ENCODE measurements at places on chromosomes 16 and 17.

- no peak for DNase-seq
Measured at GRCh38 chr17:17372856-17373520, 69.8 kb downstream of the NT5M start.

GRCh38 chr17:511001-511698 lies 158.5 kb upstream of the RPH3AL start:
- peak; percentile 86 for DNase-seq

DNA sequence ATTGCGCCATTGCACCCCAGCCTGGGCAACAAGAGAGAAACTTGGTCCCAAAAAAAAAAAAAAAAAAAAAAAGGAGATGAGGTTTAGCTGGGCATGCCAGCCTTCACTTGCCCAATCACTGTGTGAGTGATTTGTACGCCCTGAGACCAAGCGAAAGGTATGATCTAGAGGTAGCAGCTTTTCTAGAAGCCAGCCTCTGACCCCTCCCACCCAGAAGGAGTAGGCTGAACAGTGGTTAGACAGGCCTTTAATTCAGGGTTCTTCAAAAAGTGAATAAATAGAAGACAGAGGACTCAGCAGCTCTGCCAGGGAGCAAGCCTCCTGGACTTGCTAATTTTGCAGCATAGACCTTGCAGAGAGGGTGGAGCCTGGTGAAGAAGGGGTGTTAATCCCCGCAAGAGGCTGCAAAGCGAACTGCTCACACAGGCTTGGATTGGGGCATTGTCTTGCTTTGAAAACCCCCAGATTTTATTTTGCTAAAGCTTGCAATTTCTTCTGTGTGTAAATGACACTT lies 7.1 kb upstream of the CYTH1 start:
- no peak for DNase-seq

GRCh38 chr16:89905511-89906139 lies 13.0 kb upstream of the MC1R start:
- peak; percentile 36 for DNase-seq

- peak; percentile 91 for DNase-seq
Measured at GRCh38 chr17:59762049-59762823, 54.8 kb downstream of the VMP1 start.

GRCh38 chr16:86507173-86508027 lies 2.9 kb upstream of the FOXF1 start:
- DNase-seq, result no peak

GRCh38 chr16:70428178-70428998 lies 10.5 kb downstream of the ST3GAL2 start:
- peak; percentile 93 for DNase-seq

GRCh38 chr16:4180511-4180910 lies 61.4 kb downstream of the SRL start:
- no peak for DNase-seq

GRCh38 chr16:88424587-88425235 lies 28.4 kb upstream of the ZFPM1 start:
- no peak for DNase-seq

DNA sequence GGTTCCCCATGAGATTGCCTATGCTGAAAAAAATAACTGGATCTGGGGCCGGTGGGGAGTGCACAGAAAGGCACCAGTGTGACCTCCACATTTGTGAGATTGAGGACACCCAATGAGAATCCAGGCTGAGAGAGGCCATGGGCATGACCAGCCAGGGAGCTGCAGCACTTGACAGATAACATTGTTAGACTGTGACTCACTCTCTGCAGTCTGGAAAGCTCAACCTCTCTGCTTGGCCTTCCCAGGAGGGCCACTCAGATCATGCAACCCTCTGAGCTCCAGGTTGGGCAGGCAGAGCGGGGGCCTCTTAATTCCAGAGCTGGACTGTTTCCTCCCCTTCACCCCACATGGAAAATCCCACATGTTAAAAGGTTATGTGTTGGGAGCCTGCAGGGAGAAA lies 30.1 kb downstream of the FZD2 start:
- peak; percentile 83 for DNase-seq

DNA sequence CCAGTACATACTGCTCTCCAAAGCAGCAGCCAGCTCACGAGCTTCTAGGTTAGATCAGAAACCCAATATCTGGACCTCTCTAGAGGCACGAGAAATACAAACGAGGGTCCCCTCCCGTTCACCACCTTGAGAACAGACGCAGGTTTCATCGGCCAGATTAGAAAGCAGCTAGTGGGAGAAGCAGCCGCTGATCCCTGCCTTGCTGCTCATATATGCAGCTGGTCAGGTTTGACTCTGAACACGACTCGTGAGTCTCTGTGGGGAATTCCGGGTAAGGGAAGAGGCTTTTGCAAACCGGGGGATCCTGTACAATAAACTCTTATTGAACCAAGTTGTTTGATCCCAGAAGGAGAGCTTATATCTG lies 1.6 kb downstream of the VAT1L start:
- no peak for DNase-seq

GRCh38 chr17:83067718-83068261 lies 11.6 kb upstream of the METRNL start:
- DNase-seq, result no peak

DNA sequence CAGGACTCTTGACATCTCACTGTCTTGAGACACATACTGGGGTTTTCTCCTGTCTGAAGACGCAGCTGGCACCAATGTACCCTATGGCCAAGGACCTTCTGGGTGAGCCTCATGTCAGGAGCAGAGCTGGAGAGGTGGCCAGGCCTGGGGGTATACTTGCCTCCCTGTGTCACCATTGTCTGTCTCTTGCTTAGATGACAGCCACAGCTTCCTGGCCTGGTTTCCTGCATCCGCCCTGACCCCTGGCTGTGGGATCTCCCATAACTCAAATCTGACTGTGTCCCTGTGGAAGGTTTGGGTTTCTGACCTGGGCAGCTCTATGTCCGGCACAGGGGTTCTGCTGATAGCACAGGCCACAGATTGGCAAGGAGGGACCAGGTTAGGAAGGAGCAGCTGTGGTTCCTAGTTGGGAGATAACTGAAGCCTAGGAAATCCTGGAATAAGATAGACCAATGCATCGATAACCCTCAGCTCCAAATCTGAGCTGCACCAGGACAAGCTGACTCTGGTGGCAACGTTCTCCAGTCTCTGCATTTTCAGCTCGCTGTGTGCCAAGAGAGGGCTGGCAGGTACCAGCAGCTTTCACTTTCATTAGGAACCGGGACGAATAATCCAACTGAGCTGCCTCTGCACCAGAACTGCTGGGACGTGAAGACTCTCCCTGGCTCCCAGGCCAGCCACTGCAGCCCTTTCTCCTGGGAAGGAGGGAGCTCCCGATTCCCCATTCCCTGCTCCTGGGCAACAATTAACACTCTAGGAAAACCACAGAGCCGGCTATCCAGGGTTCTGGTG lies 5.0 kb downstream of the DEXI start:
- no peak for DNase-seq

DNA sequence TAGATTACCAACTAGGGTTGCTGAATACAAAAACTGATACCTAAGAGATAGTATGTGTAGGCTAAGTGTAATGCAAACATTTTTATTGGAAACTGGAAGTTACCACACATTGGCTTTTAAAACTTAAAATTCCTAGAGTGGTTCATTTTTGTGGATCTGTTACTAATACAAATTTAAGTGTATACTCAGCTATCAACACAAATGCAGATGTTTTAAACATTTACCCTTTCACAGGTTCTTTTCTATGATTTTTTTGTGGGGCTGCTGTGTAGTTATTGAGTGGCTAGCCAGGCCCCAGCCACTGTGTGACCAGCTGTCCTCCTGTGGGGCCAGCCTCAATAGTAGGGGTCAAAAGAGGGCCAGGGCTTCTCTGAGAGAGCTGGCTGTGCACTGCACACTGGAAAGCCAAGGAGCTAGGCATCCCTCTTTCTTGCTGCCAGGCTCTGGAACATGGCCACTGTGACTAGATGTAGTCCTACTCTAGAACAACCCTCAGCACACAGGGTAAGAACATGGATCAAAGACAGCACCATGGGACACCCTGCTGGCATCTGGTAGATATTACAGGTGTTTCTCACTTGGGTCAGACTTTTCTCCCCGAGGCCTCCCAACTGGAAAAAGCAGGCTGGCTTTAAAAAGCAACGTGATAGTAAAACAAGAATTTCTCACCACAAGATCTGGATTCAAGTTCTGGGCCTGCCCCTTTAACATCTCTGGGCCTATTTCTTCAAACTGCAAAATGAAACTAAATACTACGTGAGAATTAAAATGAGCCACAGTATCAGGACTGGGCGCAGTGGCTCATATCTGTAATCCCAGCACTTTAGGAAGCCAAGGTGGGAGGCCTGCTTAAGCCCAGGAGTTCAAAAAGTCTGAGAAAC lies 7.3 kb upstream of the VEZF1 start:
- peak; percentile 86 for DNase-seq

GRCh38 chr16:25550647-25551046 lies 141.1 kb upstream of the HS3ST4 start:
- DNase-seq, result no peak

DNA sequence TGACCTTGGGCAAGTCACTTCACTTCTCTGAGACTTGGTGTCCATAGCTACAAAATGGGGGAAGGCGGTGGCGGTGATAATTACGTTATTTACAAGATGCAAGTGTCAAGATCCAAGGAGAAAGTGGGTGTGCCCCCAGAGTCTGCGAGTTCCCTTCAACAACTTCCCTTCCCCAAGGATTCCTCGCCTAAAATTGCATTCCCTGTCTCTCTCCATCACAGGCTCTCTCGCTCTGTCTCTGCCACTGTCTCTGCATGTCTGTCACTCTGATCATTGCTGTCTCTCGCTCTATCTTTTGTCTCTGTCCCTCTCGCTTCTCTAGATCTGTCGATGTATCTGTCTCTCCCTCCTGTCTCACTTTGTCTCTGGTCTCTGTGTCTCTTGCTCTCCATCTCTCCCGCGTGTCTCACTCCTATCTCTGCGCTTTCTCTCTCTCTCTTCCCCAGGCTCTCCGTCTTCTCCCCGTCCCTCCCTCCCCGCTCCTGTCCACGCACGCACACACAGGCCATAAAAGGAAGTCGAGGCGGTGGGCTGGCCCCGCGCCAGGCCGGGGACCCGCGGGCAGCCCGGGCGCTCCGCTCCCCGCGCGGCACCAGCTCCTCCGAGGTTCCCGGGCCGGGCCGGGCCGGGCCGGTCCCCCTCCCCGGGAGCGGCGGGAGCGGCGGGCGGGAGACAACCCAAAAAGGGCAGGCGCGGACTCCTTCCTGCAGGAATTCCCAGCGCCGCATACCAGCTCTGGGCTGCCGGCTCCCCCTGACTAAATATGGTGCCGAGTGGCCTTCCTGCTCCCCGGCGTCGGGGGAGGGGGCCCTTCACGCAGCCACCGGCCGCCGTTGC lies 1.1 kb upstream of the MYH11 start:
- no peak for DNase-seq

DNA sequence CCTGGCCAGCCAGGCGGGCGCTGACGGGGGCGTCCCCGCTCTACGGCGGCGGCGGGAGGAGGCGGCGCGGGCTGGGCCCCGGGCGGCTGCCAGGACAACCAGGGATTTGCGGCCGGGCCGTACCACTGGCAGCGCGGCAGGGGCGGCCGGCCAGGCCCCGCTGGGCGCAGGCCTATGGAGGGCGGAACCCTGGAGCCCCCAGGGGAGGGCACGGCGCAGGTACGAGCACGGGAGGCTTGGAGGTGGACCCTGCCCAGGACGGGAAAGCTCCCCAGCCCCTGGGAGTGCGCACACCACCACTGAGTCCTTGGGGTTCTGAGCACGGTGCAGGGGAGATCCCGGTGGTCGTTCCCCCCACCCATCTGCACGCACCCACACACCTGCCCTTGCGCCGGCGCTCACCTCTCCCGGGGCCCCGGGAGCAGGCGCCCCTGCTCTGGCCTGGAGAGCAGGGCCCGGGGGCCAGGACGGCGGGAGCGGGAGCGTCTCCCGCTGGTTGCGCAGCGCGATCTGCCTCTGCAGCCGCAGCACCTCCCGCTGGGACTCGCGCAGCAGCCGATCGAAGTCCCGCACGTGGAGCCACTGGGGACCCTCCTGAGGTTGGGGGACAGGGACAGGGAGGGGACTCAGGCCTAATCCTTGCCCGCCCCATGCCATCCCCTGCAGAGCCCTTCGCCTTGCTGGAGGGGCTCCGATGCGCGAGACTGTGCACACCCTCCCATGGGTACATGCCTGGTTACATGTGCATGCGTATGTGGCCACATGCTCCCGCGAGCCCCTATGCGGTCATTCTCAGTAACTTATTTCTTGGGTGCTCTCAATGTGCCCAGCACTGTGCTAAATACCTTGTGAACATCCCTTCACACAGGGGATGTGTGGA lies 3.9 kb downstream of the TSPOAP1 start:
- DNase-seq, result no peak

GRCh38 chr16:68289621-68290329 lies 21.0 kb downstream of the SLC7A6OS start:
- DNase-seq, result no peak

- DNase-seq, result no peak
Measured at GRCh38 chr17:51430591-51430990, 170.2 kb downstream of the UTP18 start.

GRCh38 chr16:15861996-15862395 lies 5.2 kb upstream of the MYH11 start:
- no peak for DNase-seq

GRCh38 chr17:55271223-55271571 lies 6.4 kb downstream of the HLF start:
- no peak for DNase-seq

DNA sequence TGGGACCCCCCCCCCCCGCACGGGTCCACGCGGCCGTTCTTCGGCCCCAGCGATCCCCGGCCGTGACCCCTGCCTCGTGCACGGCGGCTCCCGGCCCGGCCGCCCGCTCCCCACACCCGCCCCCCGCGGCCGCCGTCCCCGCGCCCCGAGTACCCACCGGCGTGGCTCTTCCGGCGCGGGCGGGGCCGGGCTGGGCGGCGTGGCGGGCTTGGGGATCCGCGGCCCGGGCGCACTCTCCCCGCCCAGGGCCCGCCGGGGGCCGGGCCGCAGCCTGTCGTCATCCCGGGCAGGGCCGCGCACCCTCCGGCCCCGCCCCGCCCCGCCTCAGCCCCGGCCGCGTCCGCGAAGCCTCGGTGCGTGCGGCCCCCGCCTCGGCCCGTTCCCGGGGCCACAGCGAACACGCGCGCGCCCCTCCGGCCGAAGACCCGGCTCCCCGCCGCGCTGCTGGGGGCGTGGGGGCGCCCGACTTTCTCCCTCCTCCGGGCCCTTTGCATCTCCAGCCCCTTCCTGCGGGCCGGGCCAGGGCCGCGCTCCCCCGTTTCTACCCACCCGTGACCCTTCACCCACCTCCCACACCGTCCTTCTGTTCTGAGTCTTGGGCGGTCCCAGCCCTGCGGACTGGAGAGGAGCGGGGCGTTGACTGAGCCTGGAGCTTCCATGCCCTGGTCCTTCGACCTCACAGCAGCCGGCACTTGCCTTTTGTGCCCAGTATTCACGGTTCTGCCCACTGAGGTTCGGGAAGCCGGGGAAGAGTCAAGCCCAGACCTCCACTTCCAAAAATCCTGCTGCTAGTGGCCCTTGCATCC lies 840 bp downstream of the MYO1C start:
- DNase-seq, result no peak

- peak; percentile 74 for DNase-seq
Measured at GRCh38 chr16:65044873-65045272, 77.0 kb downstream of the CDH11 start.
